Heart right ventricle (tissue), 16 donors: ENCODE measurements at places on chromosomes 7 and 10. TPM values are rescaled to one million over a fixed set of nuclear protein-coding genes. Genes with fewer than 3 reads are reported as not detected.

Gene CPED1
- 43.6 TPM for total RNA-seq

Gene SEMA3E
- 0.27 TPM for total RNA-seq

Gene HIP1
- 21.1 TPM for total RNA-seq

Gene SVIL
- 298 TPM for total RNA-seq

Gene BICC1
- total RNA-seq, result 5.0 TPM

Gene SMO
- total RNA-seq, result 5.3 TPM
